ENCODE measurements at places on chromosomes 4 and X.
A peak's percentile ranks its signal among the peaks of the same experiment; 100 is the strongest.

DNA sequence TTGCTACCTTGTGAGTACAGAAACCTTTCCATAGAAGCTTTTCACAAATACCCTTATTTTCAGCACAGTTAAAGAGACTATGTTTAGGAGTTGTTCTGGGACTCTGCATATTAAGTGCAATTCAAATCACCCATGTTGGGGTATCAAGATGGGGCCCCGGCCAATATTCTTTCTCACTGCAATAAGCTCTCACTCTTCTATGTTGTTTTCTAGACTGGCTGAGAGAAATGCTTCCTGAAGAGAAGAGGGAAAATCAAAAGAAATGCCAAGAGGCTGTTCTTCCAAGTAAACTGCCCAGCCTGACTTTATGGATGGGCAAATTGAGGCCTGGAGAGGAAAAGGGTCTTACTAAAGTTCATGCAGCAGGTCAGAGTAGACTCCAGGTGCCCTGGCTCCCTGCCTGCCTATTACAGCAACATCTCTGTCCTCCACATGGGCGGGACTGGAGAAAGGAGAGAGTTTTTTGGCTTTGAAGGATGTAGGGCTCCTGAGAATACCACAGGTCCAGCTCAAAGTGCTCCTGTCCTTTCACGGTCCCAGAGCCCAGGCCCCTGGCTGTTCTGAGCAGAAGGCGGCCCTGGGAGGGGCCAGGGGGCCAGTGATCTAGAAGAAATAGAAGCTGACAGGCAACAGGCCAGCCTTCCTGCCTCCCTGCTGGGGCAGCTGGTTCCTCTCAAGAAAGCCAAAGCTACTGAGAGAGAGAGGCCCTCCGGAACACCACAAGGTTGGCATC, 745 bp upstream of the IQSEC2 start:
- no peak for DNase-seq

DNA sequence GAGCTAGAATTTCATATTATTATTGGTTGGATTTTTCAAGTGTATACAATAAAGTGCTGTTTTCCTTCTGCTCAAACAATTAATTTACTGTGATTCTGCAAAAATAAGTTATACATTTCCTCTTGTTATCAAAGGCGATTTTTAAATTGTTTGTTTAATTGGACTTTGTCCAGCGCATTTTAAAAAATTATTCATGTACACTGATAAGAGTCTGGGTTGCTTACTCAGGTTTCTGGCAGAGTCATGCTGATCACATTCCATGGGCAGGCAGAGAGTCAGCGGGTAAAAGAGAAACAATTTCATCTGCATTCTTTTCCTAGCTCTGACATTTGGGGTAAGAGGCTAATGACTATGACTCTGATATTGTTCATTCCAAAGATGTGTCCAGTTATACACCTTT, 8.9 kb downstream of the FAT4 start:
- DNase-seq: no peak

GRCh38 chr4:163523791-163524365, 29.4 kb downstream of the TMA16 start:
- no peak for DNase-seq

DNA sequence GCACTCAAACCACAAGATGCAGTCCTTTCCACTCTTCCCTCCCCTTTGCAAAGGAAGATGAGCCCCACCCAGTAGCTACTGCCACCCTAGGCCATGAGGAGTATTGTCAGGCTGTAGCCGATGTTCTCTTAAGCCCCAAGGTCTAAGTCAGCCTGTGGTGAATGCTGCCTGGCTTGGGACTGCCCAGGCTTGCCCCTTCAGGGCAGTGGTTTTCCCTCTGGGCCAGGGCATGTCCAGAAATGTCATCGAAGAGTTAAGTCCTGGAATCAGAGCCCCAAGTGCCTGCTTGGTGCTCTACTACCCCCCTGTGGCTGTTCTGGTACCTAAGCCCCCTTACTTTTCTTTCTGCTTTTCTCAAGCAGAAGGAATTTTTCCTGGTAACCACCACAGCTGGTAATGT, 11.8 kb upstream of the PGK1 start:
- no peak for DNase-seq

- DNase-seq: no peak
Measured at GRCh38 chr4:140267576-140267975, 105.9 kb upstream of the SCOC start.

GRCh38 chrX:112857478-112857878, 16.8 kb upstream of the AMOT start:
- DNase-seq: no peak

DNA sequence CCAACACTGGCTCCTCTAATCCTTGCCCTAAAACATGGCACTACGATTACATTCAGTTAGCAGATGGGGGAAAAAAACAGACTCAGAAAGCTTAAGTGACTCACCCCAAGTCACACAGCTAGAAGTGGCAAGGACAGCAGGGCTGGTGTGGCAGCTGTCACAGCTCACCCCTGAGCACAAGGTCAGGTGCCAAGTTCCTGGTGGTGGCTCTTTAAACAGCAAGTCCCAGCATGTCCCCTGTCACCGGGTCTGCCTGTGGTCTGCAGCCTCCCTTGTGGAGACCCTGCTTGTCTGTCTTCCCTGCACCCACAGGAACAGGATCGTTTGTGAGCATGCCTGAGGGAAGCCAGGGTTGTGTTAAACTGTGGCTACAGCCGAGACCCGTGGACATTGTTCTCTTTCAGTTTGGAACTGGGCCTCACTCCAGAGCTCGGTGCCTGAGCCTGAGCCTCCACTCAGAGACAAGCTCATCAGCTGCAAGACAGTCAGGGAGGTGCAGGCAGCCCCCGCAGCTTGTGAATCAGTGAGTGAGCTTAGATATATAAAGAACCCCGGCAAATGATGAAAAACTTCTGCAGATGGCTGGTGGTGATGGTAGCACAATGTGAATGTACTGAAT, 260.8 kb downstream of the BCOR start:
- no peak for DNase-seq

DNA sequence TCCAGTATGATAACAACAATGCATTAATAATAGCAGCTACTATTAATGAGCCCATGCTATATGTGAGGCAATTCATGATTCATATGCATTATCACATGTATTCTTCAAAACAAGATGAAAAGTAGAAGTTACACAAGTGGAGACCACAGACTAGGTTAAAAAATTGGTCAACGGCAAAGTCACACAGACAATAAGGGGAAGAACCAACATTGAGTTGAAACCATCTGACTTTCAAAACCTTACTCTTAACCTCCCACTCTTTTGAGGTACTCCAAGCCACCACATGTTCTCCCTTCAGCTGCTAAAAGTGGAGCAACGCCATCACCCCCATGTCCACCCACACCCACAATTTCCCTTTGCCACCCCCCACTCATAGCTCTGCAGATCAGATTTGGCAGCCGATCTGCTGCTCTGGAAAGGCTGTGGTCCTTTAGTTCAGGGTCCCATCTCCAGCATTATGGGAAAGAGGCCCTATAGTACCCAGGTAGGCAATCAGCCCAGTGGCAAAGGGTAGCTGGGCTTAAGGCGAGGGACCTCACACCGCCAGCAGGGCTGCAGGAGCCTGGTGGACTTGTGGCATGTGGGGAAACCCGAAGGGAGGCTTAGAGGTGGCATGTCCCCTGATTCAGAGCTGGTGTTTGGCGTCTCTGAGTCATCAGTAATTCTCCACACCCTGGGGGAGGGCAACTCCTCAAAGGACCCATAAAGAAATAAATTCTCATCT, 33.5 kb upstream of the CYBB start:
- no peak for DNase-seq

- no peak for DNase-seq
Measured at GRCh38 chr4:168994958-168995357, 15.1 kb downstream of the CBR4 start.

GRCh38 chrX:24215272-24215671, 65.7 kb downstream of the ZFX start:
- no peak for DNase-seq

GRCh38 chr4:163404580-163404979, 60.9 kb downstream of the NPY5R start:
- DNase-seq: no peak

DNA sequence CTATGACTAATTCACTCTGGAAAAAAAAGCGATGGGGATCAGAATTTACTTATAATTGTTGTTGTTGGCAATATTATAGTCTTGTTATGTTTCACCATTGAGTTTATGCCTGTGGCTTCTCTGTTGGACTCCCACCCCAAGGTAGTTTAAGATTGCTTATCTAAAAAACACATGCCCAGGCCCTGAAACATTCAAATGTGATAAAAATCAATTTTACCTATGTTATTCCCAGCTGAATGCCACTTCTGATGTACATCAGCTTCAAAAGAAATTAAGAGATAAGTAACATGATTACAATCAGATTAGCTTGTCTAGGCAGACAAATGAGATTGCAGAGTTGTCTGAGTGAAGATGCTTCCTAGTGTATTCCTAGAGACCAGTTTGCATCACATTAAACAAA, 484.7 kb downstream of the PCDH7 start:
- DNase-seq: no peak

DNA sequence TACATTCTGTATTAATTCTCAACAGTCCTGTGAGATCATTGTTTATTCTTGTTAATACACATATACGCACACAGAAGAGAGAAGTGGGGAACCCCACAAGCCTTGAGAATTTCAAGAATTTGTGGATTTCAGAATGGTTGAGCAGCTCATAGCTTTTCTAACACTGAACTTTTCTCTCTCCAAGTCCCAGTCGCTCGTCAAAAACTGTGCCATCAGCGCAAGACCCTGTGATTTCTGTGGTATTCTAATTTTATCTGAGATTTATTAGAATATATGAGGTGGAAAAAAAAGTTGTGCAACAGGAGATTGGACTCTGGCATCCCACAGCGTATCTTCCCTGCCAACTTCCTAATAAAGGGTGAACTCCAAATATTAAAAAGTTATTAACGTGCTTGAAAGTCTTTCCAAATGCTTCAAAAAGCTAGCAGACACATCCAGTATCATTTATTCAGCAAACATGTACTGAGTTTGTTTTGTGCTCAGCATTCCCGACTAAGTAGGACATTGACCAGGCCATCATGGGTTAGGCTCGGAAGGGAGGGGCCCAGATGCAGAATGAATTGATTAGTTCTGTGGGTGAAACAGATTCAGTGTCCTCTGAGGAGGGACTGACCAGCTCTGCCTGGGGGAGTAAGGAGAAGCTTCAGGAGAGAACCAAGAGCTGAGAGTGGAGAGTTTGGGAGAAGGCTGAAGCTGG, 165.6 kb downstream of the CBR4 start:
- no peak for DNase-seq

- no peak for DNase-seq
Measured at GRCh38 chrX:79146640-79147390, 2.3 kb downstream of the GPR174 start.

GRCh38 chrX:34956916-34957315, 14.3 kb downstream of the FAM47B start:
- no peak for DNase-seq

GRCh38 chrX:43750248-43750676, 94.2 kb downstream of the MAOA start:
- peak; percentile 35 for DNase-seq

GRCh38 chrX:68894142-68894512, 65.3 kb downstream of the EFNB1 start:
- no peak for DNase-seq

- DNase-seq: no peak
Measured at GRCh38 chrX:10155137-10155536, 1.6 kb upstream of the CLCN4 start.

GRCh38 chrX:10570601-10571000, 49.8 kb downstream of the MID1 start:
- no peak for DNase-seq

- DNase-seq: no peak
Measured at GRCh38 chrX:109643687-109644086, 18.7 kb upstream of the KCNE5 start.

DNA sequence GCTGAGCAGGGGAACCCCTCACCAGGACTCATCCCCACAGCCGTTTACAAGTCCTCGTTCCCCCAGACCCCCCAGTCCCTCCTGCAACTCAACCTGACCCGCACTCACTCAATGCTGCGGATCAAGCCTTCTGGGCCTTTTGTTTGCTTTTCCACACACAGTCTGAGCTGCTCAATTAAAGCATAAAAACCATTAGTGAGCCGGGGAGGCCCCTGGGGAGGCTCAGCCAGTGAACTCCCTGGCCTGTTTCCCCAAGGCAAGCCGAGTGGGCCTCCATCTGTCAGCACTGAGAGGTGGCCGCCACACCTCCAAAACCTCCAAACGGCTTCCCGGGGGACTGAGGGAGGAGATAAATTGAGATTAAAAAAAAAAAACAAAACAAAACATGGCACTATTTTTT, 158.5 kb downstream of the SHOX start:
- no peak for DNase-seq

DNA sequence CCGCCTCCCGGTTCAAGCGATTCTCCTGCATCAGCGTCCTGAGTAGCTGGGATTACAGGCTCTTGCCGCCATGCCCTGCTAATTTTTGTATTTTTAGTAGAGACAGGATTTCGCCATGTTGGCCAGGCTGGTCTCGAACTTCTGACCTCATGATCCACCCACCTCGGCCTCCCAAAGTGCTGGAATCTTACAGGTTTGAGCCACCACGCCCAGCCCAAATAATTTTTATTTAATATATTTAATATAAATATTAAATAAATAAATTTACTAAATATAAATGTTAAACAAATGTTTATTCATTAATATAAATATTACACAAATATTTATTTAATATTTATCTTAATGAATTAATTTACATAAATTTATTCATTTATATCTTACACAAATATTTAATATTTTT, 120.2 kb downstream of the SHOX start:
- no peak for DNase-seq

GRCh38 chr4:182553653-182554052, 310.5 kb downstream of the TENM3 start:
- no peak for DNase-seq

Data from tibial nerve (tissue), 4 donors.